ENCODE measurements at places on chromosomes 4 and X. TPM values are rescaled to one million over a fixed set of nuclear protein-coding genes. Genes with fewer than 3 reads are reported as not detected.

Gene H2BW2
- total RNA-seq = not detected

Gene CHRDL1
- not detected for total RNA-seq

Gene YIPF7
- total RNA-seq = not detected

Gene INTS6L
- 30.6 TPM for total RNA-seq

Gene DIPK2B
- not detected for total RNA-seq

Gene CCDC110
- not detected for total RNA-seq

Gene GBA3
- not detected for total RNA-seq

Gene ARAF
- total RNA-seq = 78.9 TPM

Gene SUPT20HL1
- not detected for total RNA-seq

Measured in activated CD4-positive, alpha-beta T cell treated with anti-CD3 and anti-CD28 coated beads, Interleukin-2, amount 10 ng/mL, durations not matched to agents 24 days and 14 days (primary cell).